T-helper 17 cell (primary cell): ENCODE measurements at places on chromosomes 16 and 17.

GRCh38 chr16:87757841-87758426, 7.9 kb downstream of the KLHDC4 start:
- no peak for DNase-seq

GRCh38 chr17:74213861-74214391, 555 bp downstream of the TTYH2 start:
- DNase-seq, result no peak

- DNase-seq, result no peak
Measured at GRCh38 chr17:29010586-29010985, 4.8 kb upstream of the SEZ6 start.

DNA sequence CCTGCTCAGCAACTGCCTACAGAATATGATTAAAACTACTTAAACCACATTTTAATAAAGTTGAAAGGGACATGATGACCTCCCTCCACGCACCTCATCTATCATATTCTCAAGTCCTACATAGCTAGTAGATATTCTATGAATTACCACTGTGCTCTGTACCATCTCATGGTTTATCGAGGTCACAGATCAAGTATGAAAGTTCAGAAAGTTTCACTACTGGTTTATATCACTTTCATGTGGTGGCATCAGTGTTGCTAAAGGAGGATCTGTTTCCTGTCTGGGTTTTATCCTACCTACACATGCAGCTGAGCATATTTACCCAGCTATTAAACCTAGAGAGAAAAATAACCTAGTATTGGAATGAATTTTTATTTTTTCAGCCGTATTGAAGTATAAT, 214.9 kb upstream of the MON1B start:
- no peak for DNase-seq

DNA sequence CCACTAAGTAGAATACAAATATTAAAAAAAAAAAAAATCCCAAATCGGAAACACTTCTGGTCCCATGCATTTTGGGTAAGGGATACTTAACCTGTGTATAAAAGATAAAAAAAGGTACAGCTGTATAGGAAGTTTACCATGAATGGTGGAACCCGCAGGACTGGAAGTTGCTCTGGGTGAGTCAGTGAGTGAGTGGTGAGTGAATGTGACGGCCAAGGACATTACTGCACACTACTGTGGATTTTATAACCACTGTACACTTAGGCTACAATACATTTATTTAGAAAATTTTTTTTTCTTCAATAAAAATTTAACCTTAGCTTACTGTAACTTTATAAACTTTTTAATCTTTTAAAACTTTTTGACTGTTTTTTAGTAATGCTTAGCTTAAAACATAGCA, 71.3 kb upstream of the BCAR1 start:
- DNase-seq, result no peak

DNA sequence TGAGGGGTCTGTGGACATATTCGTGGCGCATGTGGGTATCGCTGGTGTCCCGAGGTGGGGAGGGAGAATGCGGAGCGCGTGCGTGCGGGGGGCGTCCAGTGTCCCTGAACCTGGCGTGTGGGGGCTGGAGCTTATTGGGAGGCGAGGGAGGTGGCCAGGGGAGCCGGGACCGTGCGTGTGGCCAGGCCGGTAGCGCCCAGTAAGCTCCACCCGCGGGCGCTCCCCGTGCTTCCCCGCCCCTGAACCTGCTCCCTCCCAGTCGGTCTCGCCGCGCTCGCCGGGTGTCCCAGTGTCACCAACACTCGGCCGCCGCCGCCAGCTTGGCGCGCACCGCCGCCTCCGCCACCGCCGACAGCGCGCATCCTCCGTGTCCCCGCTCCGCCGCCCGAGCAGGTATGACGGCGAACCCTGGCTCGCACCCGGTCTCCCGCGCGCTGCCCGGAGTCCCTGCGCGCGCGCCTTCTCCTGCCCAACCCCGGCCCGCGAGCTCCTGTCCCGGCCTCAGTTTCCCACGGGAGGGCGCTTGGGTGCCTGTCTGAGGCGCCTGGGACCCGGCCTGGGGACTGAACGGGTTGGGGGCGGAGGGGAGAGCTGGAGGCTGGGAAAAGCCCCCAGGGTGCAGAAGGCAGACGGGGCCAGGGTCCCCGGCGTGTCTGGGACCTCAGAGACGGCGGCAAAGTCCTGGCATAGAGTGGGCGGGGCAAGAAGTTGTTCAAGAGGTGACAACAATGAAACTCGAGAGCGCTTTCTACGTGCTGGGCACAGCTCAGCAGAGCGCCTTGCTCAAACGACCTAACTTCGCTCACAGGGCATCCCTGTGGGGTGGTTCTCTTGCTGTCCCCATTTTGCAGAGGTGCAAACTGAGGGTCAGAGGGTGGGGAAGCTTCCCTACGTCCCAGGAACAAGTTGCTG, at the start of gene SCNN1B:
Gene SCNN1B (plus strand): TSS at position 258 of the 912 bp plus-strand sequence. CDS start 46,298 bp downstream, outside the sequence.
- no peak for DNase-seq

GRCh38 chr17:4721203-4722135, 9.8 kb upstream of the MED11 start:
- DNase-seq, result no peak

GRCh38 chr17:74935585-74936469, at the start of gene OTOP3:
Gene OTOP3, plus strand, starts transcription at chr17:74935898. Its CDS starts 24 bp downstream, at chr17:74935922.
- no peak for DNase-seq

GRCh38 chr17:73628642-73629552, 15.3 kb downstream of the SDK2 start:
- DNase-seq, result no peak

DNA sequence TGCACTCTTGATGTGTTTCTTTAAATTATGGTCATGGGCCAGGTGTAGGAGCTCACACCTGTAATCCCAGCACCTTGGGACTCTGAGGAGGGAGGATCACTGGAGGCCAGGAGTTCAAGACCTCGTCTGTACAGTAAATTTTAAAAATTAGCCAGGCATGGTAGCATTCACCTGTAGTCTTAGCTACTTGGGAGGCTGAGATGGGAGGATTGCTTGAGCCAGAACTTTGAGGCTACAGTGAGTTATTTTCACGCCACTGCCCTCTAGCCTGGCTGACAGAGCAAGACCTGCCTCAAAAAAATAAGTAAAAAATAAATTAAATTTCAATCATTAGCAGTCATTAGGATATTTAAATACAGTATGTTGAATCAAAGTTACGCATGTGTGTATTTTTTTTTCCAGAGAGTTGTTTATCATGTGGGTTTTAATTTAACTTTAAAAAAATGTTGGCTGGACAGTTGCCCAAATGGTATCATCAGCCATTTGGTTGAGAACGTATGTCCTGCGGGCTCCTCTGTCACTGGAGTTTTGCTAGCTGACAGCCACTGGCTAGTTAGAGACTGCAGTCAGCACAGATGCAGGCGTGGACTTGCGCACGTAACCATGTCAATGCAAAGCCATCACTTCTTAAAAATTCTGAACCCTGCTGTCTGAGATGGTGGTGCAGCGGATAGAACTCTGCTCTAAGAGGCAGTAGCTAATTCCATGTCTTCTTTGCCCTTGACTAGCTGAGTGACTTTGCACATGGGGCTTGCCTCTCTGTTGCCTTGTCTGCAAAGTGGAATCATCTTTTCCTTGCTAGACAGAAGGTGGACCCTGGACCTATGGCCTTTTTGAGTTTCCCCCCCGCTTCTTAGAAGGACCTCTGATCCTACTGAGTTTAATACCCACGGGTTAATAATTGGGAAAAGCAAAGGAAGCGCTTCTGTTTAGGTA, 40.0 kb downstream of the MAPT start:
- no peak for DNase-seq

DNA sequence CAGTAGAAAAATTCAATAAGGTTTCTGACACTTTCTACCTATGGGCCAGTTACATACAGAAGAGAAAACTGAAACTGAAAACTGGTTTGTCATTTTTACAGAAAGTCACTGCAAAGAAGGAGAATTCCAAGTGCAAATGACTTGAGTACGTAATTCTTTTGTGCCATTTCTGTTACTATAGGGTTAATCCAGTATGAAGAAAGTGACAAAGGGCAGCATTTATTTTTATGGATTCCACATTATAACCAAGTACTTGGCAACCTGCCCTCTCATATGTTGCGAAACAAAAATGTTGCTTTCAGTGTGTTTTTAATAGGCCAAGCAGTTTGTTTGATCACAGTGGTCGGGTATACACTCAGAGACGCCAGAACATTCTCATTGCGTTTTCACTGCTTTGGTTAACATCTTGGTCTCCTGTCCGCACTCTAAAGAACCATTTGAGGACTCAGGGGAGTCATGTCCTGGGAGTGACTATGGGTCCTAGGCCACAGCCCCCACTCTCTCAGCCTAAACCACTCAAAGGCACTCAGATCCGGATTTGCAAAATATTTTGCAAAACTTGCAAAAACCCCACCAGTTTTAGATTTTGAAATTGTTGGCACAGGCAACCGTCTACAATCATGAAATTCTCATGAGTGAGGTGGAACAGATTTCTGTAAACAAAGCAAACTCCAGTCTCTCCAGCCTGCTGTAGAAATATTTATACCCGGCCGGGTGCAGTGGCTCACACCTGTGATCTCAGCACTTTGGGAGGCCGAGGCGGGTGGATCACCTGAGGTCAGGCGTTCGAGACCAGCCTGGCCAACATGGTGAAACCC, 15.4 kb upstream of the HELZ start:
- DNase-seq, result no peak

DNA sequence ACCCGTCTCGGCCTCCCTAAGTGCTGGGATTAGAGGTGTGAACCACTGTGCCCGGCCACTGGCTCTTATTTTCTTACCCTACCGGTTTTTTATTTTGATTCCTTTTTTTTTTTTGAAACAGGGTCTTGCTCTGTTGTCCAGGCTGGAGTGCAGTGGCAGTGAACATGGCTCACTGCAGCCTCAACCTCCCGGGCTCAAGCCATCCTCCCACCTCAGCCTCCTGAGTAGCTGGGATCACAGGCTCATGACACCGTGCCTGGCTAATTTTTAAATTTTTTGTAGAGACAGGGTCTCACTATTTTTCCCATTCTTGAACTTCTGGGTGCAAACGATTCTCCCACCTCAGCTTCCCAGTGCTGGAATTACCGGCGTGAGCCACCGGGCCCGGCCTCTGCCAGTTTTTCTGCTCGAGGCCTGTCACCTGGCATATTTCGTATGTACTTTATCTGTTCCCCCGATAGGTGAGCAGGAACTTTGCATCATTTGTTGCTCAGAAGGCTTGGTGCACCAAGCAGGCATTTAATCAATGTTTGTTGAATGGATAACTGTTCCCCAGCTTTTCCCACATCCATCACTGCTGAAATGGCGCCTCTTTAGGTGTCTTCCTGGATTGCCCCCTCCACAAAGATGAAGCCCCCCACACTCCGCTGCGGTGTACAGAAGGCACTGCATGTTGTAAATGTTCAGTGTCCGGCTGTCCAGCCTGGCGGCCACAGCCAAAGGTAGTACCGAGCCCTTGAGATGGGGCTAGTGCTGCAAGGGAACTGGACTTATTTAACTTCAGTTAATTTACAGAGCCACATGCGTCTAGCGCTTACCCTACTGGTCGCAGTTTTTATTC, 858 bp upstream of the TELO2 start:
- DNase-seq, result no peak

DNA sequence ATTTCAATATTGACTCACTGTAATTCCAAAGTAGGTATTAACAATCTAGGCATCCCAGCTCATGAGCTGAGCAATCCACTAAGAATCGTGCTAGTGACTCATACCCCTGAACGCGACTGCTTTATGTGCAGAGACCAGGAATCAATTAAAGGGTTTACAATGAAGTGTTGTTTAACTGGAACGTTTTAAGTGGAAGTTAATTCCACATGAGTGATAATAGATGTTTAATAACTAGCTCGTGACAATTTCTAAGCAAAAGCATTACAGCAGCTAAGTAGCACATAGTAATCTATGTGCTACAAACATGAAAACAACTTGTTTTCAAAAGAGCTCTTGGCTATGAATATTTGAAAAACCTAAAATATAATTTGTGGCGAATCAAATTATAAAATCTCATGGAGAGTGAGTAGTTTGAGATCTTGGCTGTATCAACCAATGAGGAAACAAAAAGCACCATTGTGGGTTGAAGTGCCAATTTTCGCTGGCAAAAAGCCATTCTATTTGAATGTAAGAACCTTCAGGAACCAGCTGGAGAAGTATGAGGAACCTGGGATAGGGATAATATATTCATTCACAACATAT, 9.4 kb downstream of the GJC1 start:
- no peak for DNase-seq

GRCh38 chr16:80710918-80711317, 93.5 kb downstream of the CDYL2 start:
- no peak for DNase-seq

- no peak for DNase-seq
Measured at GRCh38 chr16:27465483-27465879, 63.5 kb downstream of the IL21R start.

DNA sequence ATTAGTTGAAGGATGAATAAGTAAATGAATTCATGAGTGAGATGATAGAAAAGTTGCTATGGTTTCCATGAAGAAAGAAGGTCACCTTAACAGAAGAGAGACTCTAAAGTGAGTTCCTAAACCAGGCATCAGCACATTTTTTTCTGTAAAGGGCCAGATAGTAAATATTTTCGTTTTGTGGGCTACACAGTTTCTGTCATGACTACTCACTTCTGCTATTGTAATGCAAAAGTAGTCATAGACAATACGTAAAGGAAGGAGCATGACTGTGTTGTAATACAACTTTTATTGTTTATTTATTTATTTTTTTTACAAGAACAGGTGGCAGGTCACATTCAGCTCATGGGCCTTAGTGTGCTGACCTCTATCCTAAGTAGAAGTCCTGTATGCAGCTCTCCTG, 426.1 kb upstream of the DYNLRB2 start:
- no peak for DNase-seq

DNA sequence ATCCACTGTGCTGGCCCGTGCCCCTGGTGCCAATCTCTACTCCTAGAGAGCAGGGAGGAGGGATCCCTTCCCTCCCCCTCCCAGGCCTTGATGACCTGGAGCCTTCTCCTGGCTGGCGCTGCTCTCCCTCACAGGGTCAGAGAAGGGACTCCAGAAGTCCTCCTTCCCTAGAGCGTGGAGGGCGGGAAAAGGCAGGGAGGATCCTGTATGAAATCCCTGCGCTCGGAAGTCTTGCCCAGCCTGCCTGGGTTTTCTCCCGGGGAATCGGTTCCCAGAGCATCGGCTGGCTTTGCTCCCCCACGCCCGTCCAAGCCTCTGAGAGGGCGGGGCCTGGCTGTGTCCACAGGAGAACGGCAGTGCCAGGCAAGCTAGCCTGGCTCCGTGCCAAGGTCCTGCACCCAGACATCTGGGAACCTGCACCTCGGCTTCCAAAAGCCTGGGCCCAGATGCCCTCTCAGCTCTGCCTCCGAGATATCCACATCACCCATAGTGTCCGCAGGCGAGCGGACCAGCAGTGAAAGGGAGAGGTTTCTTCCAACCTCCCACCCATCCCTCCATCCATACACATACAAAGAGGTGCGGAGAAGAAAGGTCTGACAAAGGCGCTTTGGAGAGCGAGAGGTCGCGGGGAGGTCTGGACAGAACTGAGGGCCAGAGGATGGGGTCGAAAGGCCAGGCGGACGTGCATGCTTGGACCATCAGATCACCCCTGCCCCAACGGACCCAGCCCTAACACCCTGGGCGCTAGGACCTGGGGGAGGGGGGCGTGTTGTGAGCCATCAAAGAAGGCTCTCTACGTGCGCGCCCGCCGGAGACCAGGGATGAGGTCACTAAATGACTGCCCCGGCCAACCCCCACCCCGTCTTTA, 1.1 kb downstream of the MPP2 start:
- peak; percentile 13 for DNase-seq

- DNase-seq, result peak; percentile 94
Measured at GRCh38 chr17:44775136-44775837, 16.5 kb downstream of the ADAM11 start.

GRCh38 chr17:17774009-17774881, 62.5 kb downstream of the SREBF1 start:
- no peak for DNase-seq
